Thyroid gland (tissue), 4 donors: ENCODE measurements at places on chromosomes 5 and 9. TPM values are rescaled to one million over a fixed set of nuclear protein-coding genes. Genes with fewer than 3 reads are reported as not detected.

FAXDC2 gene
- total RNA-seq: 47.0 TPM

SLC36A2 gene
- not detected for total RNA-seq

LECT2 gene
- not detected for total RNA-seq

TAF1L gene
- not detected for total RNA-seq

SLC6A3 gene
- total RNA-seq: 0.67 TPM

BRD9 gene
- 29.9 TPM for total RNA-seq

LRRC8A gene
- total RNA-seq: 65.6 TPM

ST8SIA4 gene
- 3.8 TPM for total RNA-seq

KCNV2 gene
- total RNA-seq: not detected

SLC25A2 gene
- not detected for total RNA-seq

LMBRD2 gene
- total RNA-seq: 18.3 TPM

ECM2 gene
- 15.2 TPM for total RNA-seq

SVEP1 gene
- total RNA-seq: 15.5 TPM

DNAH5 gene
- 2.9 TPM for total RNA-seq

CCNJL gene
- total RNA-seq: 6.3 TPM

CAMK2A gene
- total RNA-seq: not detected

SPINK7 gene
- not detected for total RNA-seq

ABLIM3 gene
- total RNA-seq: 29.0 TPM

PCDHB8 gene
- 0.67 TPM for total RNA-seq

AHRR gene
- 1.1 TPM for total RNA-seq
